ENCODE measurements at places on chromosomes 12 and 14.

- DNase-seq: no peak
These were observed 5.2 kb downstream of the WNT10B start for GRCh38 chr12:48966177-48966895.

DNA sequence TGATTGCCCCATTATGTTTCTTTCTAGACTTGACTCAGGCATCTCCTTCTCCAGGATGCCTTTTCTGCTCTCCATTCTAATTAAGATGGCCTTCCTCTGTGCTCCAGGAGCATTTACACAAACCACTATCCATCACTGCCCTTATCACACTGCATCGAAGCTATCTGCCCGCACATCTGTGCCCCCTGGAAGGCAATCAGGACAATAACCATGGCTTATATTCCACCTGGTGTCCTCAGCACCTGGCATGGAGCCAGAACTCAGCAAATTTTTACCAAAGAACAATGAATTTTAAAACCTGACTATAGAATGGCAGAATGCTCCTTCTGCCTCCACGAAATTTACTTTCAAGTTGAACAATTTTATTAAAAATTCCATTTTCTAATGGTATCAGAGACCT is 465.8 kb downstream of the APAF1 start:
- DNase-seq: no peak

DNA sequence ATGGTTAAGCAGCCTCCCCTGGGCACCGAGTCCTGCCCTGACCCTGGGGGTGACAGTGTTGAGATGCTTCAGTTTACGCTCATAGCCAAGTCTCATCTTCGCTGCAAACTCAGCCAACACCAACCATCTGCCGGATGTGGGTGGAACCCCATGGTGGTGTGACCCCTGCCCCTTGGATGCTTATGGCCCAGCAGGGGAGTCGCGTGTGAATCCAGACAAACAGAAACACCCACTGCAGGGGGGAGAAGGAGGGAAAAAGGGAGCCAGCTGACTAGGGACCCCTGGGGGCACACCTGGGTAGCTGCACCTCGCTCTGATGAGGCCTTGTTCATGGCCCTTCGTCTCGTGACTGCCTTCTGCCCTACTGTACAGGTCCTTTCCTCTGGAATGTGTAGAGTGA is 23.8 kb downstream of the AACS start:
- DNase-seq: no peak

DNA sequence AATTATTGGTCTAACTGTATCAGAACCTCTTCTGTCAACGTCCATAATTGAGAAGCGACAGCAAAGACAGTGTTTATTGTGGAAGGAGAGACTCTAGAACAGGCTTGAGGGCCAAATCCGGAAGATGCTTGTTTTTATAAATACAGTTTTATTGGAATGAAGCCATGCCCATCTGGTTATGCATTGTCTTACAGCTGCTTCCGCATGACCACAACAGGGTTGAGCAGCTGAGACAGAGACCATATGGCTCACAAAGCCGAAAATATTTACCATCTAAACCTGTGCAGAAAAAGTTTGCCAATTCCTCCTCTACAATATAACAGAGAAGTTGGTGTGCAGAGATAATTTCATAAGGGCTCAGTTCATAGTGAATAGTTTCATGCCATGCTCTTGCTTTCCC is 24.5 kb downstream of the PRKAB1 start:
- no peak for DNase-seq

GRCh38 chr12:58443981-58444371 is 476.3 kb downstream of the LRIG3 start:
- peak; percentile 11 for DNase-seq

DNA sequence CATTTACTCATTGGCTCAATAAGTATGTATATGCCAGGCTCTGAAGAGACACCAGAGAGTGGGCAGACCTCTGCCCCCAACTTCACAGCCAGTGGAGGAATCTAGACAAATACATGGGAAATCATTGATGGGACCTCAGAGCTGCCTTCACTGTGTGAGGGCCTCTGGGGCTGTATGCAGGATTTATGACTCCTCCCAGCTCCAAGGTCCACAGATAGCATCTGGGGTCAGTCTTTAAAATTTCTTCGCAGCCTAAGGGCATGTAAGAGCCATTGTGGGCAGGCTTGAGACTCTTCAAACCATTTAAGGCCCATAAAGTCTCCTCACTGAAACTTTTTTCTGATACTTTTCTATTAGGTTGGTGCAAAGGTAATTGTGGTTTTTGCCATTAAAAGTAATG is 125.5 kb downstream of the SPTSSA start:
- no peak for DNase-seq

DNA sequence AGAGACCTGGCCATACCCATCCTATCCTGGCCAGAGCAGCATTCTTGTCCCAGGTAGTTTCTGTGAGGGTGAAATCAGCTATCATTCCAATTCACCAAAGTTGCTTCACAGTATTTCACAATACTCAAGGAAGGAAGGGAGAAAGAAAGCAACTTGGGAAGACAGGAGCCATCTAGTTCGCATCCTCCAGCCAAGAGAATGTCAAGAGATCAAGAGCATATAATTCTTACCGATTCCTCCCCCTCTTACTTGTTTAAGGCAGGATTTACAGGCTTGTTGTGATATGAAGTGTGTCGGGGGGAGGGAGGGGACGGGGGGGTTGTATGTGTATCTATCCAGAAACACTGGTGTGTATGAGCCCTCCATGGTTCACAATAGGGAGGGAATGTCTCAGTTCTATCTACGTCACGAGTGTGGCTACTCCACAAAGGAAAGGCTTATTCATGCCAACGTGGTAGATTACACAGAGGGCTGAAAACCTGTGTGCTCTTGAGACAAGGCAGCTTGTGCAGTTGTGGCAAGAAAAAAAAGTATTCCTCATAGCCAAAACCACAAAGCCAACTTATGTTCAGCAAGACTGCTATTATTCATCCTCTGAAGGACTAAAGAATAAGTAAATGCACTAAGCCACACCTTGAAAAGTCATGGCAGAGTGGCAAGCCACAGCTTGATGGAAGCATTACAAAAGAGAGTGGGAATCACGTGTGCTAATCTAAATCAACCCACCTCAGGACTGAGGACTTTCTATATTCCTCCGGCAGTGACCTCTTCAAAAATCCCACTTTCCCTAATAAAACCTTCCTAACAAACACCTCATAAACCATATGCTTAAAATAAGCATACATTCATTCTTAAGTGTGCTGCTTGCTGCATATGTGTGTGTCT is 35.0 kb downstream of the CORO1C start:
- DNase-seq: peak; percentile 80

- no peak for DNase-seq
These were observed 20.2 kb downstream of the HDAC7 start for GRCh38 chr12:47799357-47799955.

DNA sequence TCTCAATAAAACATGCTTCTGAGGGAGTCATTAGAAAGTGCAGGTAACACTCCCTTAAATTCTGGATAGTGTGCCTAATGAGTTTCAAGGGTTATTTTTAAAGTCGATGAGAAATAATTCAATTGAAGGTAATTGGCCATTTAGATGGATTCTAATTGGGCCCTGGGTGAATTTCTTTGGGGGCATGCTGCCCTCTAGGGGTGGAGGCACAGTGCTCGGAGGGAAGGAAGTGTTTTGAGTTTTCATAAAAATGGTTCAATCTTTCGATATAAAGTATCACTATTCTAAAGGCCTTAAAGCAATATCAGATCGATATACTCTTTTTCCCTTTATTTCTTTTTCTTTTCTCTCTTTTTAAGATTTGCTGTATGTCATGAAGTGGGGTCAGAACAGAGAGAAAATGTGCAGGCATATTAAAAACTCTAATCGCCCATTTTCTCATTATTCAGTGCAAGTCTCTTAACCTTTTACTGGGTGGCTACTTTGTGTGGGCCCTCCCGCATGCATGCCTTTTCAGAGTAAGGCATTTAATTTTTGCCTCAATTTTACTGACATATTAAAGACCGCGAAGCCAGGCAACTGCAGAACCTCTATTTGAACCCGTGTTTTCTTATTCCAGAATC is 25.5 kb downstream of the NKX2-8 start:
- DNase-seq: peak; percentile 73

DNA sequence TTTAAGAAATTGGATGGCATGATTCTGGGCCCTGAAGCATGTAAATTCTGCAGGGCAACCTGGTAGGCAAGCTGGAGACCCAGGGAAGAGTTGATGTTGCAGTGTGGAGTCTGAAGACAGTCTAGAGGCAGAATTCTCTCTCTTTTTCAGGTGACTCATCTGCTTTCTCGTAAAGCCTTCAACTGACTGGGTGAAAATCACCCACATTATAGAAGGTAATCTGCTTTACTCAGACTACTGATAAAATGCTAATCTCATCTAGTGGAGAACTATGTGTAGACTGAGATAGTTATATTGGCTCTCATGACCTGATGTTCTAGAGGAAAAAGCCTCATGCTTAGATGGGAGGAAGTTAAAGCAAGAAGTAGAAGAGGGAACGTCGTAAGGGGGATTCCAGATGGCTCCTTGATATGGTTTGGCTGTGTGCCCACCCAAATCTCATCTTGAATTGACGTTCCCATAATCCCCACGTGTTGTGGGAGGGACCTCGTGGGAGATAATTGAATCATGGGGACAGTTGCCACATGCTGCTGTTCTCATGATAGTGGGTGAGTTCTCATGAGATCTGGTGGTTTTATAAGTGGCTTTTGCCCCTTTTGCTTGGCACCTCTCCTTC is 723.8 kb downstream of the BCL11B start:
- DNase-seq: no peak

GRCh38 chr12:100439797-100440196 is 33.9 kb upstream of the NR1H4 start:
- no peak for DNase-seq

GRCh38 chr12:118103201-118103600 is 610 bp downstream of the VSIG10 start:
- DNase-seq: no peak

GRCh38 chr12:10365696-10366405 is 24.0 kb downstream of the KLRK1 start:
- peak; percentile 6 for DNase-seq

DNA sequence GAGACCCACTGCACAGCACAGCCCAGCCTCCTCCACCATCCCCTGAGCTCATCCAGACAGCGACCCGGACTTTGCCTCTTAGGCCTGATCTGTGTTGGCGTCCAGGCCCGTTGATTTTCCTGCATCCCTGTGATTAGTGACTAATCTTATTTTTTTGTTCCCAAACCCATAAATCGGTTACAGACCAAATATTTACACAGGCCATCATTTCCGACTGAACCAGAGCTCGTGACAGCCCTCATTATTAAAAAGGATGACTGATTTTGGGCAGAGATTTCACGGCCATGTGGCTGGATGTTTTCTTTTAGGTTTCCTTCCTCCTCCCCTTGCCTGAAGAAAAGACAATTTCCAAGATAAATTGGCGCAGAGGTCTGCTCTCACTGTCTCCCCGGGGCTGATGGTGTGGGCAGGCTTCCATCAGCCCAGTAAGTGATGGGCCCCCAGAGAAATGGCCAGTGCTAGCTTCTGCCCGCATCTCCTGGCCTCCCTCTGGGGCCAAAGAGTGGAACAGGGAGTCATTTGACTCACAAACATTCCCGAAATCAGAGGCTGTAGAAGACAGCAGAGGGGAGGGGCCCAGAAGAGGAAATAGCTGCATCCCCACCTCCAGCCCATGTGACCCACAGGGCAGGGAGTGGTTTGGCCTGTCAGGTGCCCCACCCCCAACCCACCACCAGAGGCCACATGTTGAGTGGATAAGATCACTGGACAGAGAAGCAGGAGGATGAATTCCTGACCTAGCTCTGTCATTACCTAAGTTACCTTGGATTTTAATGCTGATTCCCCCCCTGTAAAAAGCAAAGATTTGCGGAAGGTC is 283.5 kb downstream of the KSR2 start:
- DNase-seq: peak; percentile 90

DNA sequence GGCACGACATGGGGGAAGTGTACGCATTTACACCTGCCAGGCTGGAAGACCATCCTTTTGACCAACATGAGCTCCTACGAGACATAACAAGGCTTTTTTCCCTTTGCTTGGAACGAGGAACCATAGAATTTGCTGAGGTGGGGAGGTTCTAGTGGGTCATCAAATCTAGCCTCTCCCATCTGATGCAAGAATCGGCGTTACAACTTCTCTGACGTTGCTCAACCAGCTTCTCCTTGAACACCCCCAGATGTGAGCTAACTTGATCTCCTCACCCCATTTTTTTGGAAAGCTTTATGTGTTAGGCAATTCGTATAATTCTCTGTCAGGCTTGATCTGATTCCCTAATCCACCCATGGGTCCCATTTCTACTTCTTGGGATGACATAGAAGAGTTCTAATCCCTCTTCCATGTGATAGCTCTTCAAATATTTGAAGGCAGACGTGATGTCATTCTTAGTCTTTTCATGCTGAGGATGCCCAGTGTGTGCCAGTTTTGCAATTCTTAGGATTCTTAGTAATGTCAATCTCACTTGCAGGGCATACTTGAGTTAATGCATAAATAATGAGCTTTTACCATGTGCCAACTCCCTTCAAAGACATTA is 163.6 kb upstream of the PARP11 start:
- DNase-seq: no peak

DNA sequence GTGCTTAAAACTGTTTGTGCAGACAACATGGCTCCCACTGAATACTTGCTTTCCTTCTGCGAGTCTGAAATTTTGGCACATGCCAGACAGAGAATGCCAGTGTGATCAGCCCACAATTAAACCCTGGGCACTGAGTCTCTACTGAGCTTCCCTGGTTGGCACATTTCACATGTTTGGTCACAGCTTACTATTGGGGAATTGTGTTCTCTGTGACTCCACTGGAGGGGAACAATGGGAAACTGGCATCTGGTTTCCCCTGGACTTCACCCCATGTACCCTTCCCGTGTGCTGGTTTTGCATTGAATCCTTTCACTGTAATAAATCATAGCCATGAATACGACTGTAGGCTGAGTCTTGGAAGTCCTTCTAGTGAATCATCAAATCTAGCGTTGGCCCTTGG is 64.9 kb downstream of the EFCAB11 start:
- DNase-seq: no peak

- peak; percentile 51 for DNase-seq
These were observed 40.7 kb downstream of the PLCZ1 start for GRCh38 chr12:18696971-18697602.

GRCh38 chr12:5171701-5172100 is 128.0 kb downstream of the KCNA5 start:
- peak; percentile 66 for DNase-seq

- peak; percentile 61 for DNase-seq
These were observed 53.1 kb downstream of the SIX6 start for GRCh38 chr14:60561845-60562746.

- peak; percentile 29 for DNase-seq
These were observed 1.7 kb downstream of the RASSF8 start for GRCh38 chr12:25960143-25960542.

- no peak for DNase-seq
These were observed 14.9 kb downstream of the SLC7A7 start for GRCh38 chr14:22800346-22800745.

DNA sequence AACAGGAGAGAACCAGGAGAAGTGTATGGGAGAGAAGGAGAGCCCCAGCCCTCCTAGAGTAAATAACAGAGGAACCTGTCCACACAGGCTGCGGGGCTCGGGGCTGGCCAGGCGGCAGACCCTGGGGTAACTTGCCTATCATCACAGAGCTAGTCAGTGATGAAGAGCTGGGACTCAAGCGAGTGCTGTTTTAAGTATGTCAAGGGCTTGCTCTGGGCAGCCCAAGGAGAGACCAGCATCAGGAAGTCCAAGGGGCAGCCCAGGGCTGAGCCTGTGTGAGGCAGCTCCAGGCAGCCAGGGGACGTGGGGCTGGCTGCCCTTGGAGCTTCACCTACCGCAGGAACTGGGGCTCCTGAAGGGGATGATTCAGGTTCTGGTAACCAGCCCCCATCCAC is 10.0 kb downstream of the VWF start:
- no peak for DNase-seq

All from AG08395 (cell line).